ENCODE measurements at places on chromosomes 2 and 18.
A peak's percentile ranks its signal among the peaks of the same experiment; 100 is the strongest.

DNA sequence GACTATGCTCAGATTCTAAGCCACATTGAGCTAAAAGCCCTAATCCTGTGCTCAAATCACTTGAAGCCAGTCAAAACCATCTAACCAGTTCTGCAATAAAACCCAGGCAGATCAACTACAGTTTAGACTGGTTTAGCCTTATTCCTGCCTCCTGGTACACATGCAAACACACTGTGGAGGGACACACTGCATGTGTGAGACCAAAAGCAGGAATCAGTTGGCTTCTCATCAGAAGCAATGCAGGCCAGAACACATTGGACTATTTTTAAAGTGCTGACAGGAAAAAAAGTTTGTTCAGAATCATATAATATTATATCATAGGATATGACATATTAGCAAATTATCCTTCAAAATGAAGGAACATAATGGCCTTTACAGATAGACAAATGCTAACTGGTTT, 52.5 kb upstream of the NT5C1B start:
- DNase-seq = no peak

- no peak for DNase-seq
Observed at GRCh38 chr18:40382197-40382596, 1572.8 kb upstream of the PIK3C3 start.

- DNase-seq = peak; percentile 92
Observed at GRCh38 chr18:7177116-7177744, 53.7 kb upstream of the LRRC30 start.

- peak; percentile 46 for DNase-seq
Observed at GRCh38 chr18:9647496-9648323, 33.4 kb upstream of the PPP4R1 start.

GRCh38 chr2:12730265-12730664, 13.5 kb downstream of the TRIB2 start:
- DNase-seq = no peak

- DNase-seq = no peak
Observed at GRCh38 chr2:68172521-68172920, 14.8 kb downstream of the PNO1 start.

GRCh38 chr18:37570336-37570930, 4.8 kb upstream of the CELF4 start:
- DNase-seq = no peak

GRCh38 chr2:188956290-188956689, 17.9 kb upstream of the COL3A1 start:
- DNase-seq = no peak

DNA sequence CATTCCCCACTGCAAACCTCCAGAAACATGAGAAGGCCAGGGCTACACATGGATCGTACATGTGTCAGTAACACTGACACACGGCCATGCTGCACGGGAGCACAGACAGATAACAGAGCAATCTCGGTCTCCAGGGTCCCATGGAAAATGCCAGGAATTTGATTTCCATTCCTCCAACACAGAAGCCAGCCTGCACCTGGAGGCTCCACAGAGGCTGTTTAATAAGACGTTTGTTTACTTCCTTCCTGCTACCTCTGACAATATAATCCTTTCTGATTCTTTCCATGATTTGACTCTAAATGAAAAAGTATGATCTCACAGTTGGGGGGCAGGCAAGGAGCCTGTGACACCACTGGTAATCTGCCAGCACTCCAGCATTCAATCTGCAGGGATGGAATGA, 210.9 kb upstream of the DDX18 start:
- no peak for DNase-seq

GRCh38 chr2:100408104-100408503, 9.4 kb downstream of the CHST10 start:
- DNase-seq = no peak
